Immature natural killer cell (primary cell): ENCODE measurements at places on chromosomes 3 and 15. TPM values are rescaled to one million over a fixed set of nuclear protein-coding genes. Genes with fewer than 3 reads are reported as not detected.

DNA sequence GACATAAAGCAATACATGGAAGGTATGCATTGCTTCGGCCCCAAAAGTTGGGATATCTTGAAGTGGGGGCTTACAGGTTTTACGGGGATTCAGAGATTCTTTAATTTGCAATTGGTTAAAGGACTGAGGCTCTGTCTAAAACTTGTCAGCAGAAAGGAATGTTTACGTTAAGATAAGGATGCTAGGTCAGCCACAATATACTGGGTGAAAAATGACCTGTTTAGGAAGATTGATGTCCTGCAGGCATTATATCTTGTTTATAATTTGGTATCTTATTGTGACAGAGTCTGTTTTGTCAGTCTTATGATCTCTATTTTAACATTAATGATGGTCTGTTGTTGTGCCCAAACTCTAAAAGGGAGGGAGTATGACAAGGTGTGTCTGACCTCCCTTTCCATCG lies 15.3 kb upstream of the CCNDBP1 start:
- H3K4me3 ChIP-seq, result no peak overlapping the region
- H3K4me1 ChIP-seq, result no peaks in the 10 kb centered on the region
- peaks cover 1% of the 10 kb centered on the region for H3K27me3 ChIP-seq
- H3K36me3 ChIP-seq, result peaks cover 20% of the 10 kb centered on the region
- H3K27ac ChIP-seq, result no peak overlapping the region

DNA sequence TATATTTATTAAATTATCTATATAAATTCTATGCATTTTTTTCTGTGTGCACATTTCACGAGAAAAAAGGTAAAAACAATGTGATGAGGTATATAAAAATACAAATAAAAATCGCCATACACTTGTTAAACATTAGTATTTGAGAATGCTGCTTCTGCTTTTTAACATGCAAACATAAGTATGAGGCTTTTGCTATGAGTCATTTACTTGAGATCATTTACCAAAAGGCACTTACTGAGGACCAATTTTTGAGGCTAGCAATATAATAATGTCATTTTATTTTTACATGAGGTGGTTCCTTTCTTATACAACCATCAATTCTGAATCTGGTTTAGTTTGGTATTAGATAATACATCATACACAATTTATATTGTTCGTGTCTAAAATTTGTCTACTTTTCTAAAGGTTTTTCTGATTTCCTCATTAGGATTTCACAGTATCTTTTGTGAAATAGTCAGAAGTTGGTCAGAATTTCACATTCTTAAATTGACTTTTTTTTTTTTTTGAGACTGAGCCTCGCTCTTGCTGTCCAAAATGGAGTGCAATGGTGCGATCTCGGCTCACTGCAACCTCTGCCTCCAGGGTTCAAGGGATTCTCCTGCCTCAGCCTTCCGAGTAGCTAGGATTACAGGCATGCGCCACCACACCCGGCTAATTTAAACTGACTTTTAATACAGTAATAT lies 25.6 kb downstream of the DCUN1D1 start:
- no peak overlapping the region for H3K4me3 ChIP-seq
- peaks cover 2% of the 10 kb centered on the region for H3K4me1 ChIP-seq

DNA sequence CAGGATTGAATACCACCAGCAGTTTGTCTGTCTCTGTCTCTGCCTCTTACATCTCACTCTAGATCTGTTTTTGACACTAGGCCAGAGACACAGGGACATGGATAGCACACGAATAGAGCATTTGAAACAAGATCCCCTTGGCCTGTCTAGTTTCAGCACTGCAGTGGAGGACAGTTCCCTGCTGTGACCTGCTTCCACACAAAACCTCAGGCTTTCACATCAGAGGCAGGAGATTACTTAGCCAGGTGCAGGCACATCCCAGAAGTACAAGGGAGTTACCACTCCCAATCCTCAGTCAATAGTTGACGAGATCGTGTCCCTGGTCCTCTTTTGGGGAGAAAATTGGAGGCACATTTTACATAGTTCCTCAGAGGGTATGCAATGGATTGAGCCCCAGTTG lies 34.0 kb upstream of the CCK start:
- no peaks in the 10 kb centered on the region for H3K36me3 ChIP-seq
- peaks cover 9% of the 10 kb centered on the region for H3K27me3 ChIP-seq
- no peaks in the 10 kb centered on the region for H3K4me1 ChIP-seq

Gene XCR1
- not detected for polyA plus RNA-seq

DNA sequence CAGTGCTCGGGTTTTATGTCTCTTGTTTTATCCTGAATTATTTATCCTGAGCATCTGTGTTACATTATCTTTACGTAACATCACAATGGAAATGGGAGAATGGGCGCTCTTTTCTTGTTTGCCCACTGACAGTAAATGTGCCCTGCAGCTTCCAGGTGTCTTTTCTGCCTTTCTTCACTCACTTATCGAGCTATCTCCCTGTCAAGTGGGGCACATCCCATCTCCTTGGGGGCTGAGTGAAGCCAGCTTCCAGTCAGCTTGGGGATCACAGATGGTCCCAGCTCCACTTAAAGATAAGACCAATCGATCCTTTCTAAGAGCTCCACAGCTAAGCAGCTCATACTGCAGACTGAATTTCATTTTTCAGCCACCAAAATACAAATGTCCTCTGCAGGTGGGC lies 125.8 kb downstream of the KBTBD8 start:
- DNase-seq, result no peak
- H3K4me1 ChIP-seq, result no peaks in the 10 kb centered on the region
- no peaks in the 10 kb centered on the region for H3K36me3 ChIP-seq
- no peak overlapping the region for H3K4me3 ChIP-seq
- H3K27me3 ChIP-seq, result peaks cover 4% of the 10 kb centered on the region
- no peak overlapping the region for H3K27ac ChIP-seq

Gene CELSR3
- 0.46 TPM for polyA plus RNA-seq

DNA sequence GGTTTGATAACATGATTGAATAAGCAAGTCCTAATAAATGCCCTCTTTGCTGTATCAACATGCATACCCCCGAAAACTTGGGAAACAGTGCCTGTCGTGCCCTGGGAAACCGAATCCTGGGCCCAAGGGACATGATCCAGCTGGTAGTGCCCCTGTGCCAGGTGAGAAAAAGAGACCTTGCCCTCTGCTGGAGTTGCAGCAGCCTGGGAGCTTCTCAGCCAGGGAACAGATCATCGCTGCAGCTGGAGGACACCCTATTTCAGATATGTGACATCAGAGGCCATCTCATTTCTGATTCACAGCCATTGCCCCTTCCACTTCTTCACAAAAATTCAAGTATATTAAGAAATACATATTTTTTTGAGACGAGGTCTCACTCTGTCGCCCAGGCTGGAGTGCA lies 32.3 kb downstream of the STOML1 start:
- DNase-seq, result no peak
- no peak overlapping the region for H3K27ac ChIP-seq
- no peaks in the 10 kb centered on the region for H3K36me3 ChIP-seq
- peaks cover 15% of the 10 kb centered on the region for H3K4me1 ChIP-seq

GRCh38 chr3:141632779-141633374 lies 105.2 kb upstream of the RNF7 start:
- no peaks in the 10 kb centered on the region for H3K27me3 ChIP-seq
- no peak overlapping the region for H3K4me3 ChIP-seq
- H3K27ac ChIP-seq, result no peak overlapping the region
- H3K36me3 ChIP-seq, result peaks cover 9% of the 10 kb centered on the region
- no peaks in the 10 kb centered on the region for H3K4me1 ChIP-seq

DNA sequence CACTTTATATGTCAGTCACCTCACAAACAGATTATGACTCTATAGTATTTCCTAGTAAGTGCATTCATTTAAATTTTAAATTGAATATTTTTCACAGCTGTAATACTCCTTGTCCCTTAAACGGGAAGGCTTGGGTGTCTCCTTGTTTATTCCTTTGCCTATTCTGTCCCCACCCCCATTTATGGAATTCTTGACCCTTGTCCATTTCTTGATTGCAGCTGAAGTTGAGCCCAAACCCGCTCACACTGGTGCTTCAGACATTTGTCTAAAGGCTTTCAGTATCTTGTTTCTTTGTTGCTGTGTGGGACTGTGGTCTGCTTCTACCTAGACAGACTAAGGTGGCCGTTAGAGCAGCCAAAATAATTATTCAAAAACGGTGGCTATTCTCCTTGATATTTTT lies 449.7 kb downstream of the FOXP1 start:
- H3K27me3 ChIP-seq, result no peaks in the 10 kb centered on the region
- no peak for DNase-seq
- peaks cover 55% of the 10 kb centered on the region for H3K4me1 ChIP-seq
- H3K36me3 ChIP-seq, result peaks cover 4% of the 10 kb centered on the region
- peak overlapping the region; percentile 17 for H3K4me3 ChIP-seq

- H3K36me3 ChIP-seq, result no peaks in the 10 kb centered on the region
- no peaks in the 10 kb centered on the region for H3K27me3 ChIP-seq
- H3K4me1 ChIP-seq, result no peaks in the 10 kb centered on the region
- H3K27ac ChIP-seq, result no peak overlapping the region
- no peak overlapping the region for H3K4me3 ChIP-seq
Observed at GRCh38 chr3:165523801-165524200, 313.4 kb downstream of the BCHE start.

DNA sequence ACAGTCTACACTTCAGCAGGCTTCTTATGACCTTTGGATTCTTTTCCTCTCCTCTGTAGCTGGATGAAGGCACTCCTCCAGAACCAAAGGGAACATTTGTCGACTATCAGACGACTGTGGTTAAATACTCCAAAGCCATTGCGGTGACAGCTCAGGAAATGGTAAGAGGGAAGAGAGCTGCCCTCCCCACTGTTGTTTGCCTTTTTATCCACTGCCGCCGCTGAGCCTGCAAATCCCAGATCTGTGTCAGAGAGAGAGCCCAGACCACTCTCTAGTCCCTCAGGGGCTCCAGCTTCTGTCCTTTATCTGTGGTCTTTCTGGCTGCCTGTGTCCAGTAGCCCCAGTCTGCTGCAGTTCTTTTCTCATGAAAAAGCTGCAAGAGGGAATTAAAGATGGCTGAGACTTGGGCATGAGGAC lies 261.5 kb upstream of the TPM1 start:
- H3K4me1 ChIP-seq, result no peaks in the 10 kb centered on the region
- H3K4me3 ChIP-seq, result no peak overlapping the region
- no peak overlapping the region for H3K27ac ChIP-seq
- DNase-seq, result no peak
- peaks cover 3% of the 10 kb centered on the region for H3K27me3 ChIP-seq
- no peaks in the 10 kb centered on the region for H3K36me3 ChIP-seq

Gene ACAN
- polyA plus RNA-seq, result not detected

- no peak for DNase-seq
- H3K27me3 ChIP-seq, result peaks cover 15% of the 10 kb centered on the region
- no peak overlapping the region for H3K27ac ChIP-seq
- no peak overlapping the region for H3K4me3 ChIP-seq
- H3K36me3 ChIP-seq, result no peaks in the 10 kb centered on the region
- no peaks in the 10 kb centered on the region for H3K4me1 ChIP-seq
Observed at GRCh38 chr15:34755419-34755773, 598 bp upstream of the GJD2 start.

Gene BMF
- polyA plus RNA-seq, result 0.38 TPM

DNA sequence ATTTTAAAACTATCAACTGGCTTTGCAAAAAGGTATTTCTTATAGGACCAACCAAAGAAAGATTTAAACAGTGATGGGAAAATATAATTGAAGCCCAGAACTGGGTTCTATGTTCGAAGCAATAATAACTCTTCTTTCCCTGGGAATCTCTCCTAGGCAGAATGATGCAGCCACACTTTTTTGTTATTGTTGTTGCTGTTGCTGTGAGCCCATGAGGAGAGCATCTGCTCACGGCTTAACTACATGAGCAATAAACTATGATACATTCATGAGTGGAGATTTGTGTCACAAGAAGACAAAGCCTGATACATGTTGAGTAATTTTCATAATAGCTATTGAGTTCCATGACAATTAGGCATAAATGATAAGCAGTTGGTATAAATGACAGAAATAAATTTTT lies 80.5 kb downstream of the CRTC3 start:
- peaks cover 17% of the 10 kb centered on the region for H3K36me3 ChIP-seq
- no peak overlapping the region for H3K27ac ChIP-seq
- peaks cover 7% of the 10 kb centered on the region for H3K4me1 ChIP-seq
- no peak overlapping the region for H3K4me3 ChIP-seq
- DNase-seq, result no peak
- H3K27me3 ChIP-seq, result no peaks in the 10 kb centered on the region

DNA sequence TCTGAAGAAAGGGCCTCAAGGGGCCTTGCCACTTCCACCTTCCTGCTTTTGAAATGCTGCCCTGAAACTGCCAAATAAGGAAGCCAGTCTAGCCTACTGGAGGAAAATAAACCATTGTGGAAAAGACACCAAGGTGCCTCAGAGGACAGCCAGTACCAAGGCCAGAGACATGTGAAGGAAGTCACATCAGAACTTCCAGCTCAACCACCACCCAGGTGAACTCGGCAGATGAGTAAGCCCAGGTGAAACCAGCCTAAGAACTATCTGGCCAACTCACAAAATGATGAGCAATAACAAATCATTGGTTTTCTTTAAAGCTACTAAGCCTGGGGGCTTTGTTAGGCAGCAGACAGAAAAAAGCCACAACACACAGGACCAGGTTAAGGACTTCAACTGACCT lies 103.0 kb downstream of the MAGI1 start:
- H3K4me1 ChIP-seq, result peaks cover 8% of the 10 kb centered on the region
- no peaks in the 10 kb centered on the region for H3K36me3 ChIP-seq
- no peak overlapping the region for H3K4me3 ChIP-seq
- no peaks in the 10 kb centered on the region for H3K27me3 ChIP-seq
- no peak for DNase-seq
- no peak overlapping the region for H3K27ac ChIP-seq

DNA sequence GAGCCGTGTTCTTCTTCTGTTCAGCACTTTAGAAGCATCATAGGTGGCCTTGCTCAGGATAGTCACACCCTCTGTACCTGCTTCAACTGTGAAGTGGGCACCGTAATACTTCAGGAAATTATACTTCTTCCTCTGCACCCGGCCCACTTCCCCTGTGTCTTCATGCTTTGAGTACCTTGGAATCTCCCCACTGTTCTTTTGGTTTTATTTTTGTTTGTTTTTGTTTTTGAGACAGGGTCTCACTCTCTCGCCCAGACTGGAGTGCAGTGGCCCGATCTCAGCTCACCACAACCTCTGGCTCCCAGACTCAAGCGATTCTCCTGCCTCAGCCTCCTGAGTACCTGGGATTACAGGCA lies 1.7 kb downstream of the P2RY14 start:
- H3K4me1 ChIP-seq, result peaks cover 16% of the 10 kb centered on the region
- DNase-seq, result peak; percentile 39
- H3K27ac ChIP-seq, result peak overlapping the region; percentile 82
- peak overlapping the region; percentile 4 for H3K4me3 ChIP-seq

DNA sequence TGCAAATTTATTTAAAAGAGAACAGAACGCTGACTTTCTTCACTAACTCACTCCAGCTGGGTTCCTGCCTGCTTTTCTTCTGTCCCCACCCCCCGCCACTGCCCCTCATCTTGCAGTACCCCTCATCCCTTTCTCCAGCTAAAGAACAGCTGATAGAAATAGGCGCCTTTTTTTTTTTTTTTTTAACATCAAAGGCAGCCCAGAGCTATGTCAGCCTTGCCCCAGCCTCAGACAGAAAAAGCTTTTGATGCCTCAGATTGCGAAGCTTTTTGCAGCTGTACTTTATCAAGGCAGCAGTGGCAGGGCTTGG lies 1.8 kb downstream of the CADPS start:
- H3K36me3 ChIP-seq, result no peaks in the 10 kb centered on the region
- no peaks in the 10 kb centered on the region for H3K4me1 ChIP-seq
- peaks cover 10% of the 10 kb centered on the region for H3K27me3 ChIP-seq
- DNase-seq, result no peak
- no peak overlapping the region for H3K27ac ChIP-seq

Gene NDN
- 2.4 TPM for polyA plus RNA-seq
